ENCODE measurements at places on chromosomes 11 and 22.

DNA sequence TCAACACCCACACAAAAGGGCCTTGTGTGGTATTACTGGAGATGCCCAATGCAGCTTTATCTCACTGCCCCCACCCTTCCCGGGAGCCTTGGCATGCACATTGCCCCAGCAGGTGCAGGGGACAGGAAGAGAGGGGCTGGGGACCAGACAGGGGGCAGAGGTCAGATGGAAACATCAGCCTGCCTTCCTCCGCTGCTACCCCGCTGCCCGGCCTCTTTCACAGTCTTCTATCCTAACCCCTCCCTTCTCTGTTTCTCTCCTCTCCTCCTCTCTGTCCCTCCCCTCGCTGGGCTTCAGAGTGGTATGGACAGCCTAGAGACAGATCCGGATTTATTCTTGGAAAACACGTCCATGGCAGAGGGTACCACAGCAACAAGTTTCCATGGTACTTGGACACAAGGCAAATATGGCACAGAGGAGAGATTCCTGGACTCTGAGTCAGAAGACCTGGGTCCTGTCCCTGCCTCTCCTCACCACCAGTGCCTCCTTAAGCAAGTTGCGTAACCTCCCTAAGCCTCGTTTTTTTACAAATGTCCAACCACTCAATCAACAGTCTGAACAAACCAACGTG lies 8.3 kb upstream of the IGSF9B start:
- DNase-seq: no peak

DNA sequence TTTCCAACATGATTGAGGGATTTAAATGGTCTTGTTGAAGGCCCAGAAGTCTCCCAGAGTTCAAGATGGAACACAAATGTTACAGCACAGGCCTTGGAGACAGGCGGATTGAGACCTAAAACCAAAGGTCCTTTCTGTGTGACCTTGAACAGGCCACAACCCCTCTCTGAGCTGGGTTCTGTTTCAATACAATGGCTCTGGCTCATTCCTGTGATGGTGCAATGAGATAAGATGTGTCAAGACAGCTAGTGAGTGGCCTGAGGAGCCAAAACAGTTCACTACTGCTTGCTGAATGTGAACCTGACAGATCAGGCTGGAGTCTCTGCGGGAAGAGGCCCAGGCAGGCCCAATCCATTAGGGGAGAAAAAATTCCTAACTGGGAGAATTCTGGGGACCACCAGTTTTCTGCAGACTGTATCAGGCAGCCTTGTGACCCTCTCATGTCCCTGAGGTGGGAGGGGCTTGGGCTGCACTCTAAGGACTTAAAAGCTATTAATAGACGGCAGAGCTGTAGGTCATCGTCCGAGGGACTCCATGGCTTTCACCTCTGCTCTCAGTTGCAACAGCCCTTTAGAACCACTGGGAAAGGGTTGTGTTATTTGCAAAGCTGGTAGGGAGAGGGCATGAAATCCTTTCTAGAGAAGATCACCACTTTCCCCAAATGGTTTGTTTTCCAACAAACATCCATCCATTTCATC lies 126.1 kb upstream of the TEAD1 start:
- DNase-seq: no peak

DNA sequence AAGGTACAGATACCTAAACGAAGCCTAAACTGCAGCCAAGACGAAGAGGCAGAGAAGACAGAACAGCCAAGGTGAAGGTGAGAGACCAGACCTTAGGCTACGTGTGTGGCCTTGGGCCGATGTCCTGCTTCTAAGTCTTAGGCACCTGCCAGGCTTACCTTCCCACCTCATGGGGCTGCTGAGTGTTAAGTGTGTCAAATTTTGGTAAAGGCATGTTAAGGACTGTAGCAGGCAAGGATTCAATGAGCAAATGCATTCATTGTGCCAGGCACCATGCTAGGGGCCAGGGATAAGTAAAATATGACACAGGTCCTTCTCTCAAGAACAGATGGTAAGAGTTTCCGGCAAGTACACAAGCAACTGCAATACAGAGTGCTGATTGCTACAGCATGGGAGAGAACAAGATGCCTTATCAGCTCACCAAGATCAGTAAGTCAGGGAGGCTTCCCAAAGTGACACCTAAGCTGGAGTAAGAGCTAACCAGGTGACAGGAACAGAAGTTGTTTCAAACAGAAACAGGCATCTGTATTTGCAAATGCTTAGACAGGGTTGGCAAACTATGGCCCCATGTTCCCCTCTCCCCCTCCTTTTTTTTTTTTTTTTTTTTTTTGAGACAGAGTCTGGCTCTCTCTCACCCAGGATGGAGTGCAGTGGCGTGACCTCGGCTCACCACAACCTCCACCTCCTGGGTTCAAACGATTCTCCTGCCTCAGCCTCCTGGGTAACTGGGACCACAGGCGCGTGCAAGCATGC lies 46.7 kb downstream of the CLTCL1 start:
- DNase-seq: no peak

DNA sequence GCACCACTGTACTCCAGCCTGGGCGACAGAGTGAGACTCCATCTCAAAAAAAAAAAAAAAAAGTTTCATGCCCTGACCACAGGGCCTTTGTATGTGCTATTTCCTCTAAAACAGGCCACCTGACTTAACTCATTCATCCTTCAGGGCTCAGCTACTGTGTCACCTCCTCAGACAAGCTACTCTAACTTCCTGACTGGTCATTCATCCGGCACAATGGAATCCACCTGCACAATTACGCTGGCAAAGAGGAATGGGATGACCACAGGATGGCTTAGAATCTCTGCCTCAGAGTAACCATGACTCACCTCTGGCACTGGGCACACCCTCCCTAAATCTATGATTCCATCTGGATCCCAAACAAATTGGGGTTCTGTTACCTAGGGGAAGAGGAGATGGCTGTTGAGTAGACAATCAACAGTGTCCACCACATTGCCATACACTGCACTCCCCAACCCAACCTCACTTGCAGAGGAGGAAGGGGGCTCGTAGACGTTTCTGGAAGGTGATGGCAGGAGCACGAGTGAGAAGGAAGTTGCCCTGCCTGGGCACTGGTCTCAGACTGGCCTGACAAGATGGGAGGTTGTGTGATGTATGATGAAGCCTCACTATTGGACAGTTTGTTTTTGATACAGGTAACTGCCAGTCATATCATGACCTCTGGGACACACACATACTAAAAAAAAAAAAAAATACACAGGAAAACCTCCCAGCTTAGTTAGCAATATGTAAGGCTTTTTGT lies 22.8 kb upstream of the HMOX1 start:
- no peak for DNase-seq

- DNase-seq: no peak
Observed at GRCh38 chr22:21730535-21731308, 4.9 kb downstream of the YPEL1 start.

GRCh38 chr11:115077740-115078139 lies 399.4 kb downstream of the NXPE2 start:
- DNase-seq: no peak

DNA sequence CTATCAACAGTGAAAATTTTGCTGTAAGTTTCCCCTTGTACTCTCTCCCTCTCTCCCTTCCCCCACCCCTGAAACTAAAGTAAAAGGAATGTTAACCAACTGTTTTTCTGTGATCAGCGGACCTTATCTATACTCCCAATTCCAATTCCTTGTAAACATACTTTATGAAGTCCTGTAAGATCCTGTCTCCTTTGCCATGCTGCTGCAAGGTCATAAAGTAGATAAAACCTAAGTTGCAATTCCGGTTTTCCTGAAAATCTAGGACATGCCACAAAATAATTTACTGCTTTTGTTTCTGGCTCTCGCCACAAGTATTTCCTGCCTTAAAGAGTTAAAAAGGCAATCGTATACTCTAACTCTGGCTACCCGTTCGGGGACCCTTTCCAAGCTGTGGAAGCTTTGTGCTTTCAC lies 1469.0 kb downstream of the LRRC4C start:
- DNase-seq: no peak

DNA sequence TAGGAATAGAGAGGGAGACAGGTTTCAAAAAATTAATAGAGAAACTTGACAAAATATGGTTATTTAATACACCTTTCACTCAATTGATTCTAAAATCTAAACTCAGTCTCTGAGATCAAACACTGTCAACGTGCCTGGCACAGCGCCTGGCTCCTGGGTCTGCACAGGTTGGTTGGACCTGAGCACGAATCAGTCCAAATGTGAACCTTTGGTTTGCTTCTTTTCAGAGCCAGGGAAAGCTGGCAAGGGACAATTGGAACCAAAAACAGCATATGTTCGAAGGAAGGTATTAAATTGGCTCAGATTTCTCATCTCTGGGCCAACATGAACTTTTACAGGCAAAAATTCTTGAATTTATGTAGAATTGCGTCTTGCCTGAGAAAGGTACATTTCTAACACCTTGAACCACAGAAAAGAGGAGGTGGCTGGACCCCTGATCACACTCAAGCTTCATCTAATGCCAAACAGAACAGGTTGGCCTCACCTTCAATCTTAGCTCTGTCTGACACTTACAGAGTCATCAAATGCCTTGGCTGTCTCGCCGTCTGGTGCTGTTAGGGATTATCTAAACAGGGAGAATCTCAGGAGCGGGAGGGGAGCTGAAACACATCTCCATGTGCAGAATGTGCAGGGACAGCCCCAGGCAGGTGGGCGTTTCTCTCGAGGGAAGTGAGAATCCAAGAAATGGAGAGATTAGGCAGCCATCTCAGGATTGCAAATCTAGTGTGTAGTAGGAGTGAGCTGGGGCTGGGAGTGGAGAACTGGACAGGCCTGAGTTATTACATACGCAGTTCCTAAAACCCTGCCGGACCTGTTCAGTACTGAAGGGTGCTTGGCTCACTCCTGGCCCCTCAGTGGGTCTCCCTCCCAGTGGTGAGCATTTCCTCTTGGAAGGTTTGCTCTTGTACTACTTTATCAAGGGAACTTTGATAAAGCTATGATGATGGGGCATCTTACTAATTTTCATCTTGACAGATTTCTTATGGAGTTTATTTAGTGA lies 442.2 kb upstream of the B3GAT1 start:
- no peak for DNase-seq

DNA sequence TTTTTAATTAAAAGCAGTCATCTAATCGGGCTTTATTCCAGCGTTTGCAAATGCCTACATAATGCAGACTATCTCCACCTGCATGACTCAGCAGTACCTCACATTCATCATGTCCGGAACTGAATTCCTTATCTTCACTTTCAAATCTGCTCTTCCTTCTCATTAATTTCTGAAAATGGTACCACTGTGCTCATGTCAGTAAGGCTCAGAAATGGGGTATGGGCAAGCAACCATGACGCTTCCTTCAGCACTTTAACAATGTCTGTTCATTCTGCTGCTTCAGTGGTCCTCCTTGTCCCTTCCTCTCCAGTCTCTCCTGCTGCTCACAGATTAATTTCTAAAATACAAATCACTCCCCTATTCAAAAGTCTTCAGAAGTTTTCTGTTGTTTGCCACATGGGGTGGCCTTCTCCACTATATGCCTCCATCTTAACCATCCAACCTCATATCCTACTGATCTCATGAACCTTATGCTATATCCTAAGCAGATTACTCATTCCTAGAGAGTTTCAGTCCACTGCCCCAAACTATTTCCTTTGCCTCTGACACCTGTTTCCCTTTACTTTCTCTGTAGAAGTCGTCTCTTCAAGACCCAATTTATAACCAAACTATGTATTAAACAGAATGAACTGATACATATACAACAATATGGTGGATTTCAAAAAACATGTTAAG lies 7.0 kb downstream of the GTF2H1 start:
- DNase-seq: peak; percentile 66

GRCh38 chr11:127242676-127243075 lies 242.1 kb upstream of the KIRREL3 start:
- no peak for DNase-seq

- DNase-seq: no peak
Observed at GRCh38 chr22:43996981-43997265, 27.2 kb upstream of the PARVB start.

DNA sequence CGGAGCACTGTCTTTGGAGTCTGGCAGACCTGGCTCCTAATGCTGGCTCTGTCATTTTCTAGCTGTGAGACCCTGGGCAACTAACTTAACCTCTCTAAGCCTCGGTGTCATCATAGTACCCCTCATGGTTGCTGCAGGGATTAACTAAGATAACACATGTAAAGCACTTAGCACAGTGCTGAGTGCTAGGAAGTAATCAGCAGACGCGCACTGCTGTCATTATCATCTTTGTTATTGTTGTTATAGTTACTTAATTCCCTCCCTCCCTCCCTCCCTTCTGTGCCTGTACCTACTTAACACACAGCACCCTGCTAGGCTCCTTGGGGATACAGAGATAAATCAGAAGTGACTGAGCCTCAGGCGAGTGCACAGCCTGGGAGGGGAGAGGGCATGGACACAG lies 104.7 kb upstream of the PITPNB start:
- no peak for DNase-seq

DNA sequence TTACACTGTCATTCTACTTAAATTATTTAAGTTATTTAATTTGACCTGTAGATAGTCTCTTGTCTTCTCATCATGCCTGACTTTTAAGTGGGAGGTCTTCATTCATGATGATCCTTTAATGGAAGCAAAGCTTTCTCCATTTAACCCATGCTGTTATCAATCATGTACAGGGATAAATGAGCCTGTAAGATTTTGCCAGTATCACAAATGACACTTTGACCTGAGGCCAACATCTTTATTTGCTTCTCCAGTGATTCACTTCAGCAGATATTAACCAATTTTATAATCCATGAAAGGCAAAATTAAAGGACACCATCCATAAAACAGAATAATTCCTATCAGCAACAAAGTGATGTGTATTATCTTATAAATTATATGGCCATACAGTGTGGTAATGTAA lies 7.7 kb downstream of the CCDC73 start:
- DNase-seq: no peak

DNA sequence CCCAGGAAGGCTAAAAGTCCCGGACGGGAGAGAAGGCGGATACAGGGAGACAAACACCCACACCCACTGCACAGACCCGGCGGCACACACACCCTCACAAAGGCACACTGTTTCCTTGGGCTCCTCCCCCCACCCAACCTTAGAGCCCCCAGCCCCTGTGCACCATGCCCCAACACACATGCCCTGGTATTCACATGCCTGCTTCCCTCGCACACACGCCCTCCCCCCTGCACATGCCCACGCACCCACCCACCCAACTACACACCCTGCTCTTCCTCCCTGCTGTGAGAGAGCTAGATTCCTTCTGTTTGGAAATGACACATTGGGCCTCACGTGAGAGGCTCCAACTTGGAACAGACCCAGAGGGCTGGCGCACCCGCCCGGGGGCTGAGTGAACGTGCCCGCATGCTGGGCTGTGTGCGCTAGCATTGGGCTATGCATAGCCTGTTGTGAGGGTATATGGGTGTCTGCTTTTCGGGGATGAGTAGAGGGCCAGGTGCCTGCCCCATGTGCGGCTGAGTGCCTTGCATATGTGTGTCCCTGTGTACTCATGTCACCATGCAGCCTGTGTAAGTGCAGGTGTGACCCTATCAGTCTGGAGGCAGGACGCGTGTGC lies 518 bp upstream of the CHRM1 start:
- no peak for DNase-seq

DNA sequence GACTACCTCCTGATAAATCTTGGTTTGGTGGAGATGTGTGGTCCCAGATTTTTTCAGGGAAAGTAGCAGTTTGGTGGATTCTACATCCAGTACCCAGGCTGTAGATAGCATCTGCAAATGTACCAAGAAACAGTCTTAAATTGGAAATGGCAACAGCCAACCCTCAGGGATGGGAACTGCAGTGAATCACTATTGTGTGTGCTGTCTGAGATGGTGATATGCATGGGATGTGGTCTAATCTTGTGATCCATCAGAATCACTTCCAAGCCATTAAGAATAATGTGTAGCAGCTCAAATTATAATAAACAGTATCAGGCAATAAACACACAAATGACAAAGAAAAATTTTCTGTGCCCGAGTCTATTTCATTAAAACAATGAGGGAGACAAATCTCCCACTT lies 3.4 kb downstream of the OLFML1 start:
- DNase-seq: no peak

Measured in GM12865 (cell line).